ENCODE measurements at places on chromosomes 1 and 21.

GRCh38 chr1:41444246-41444645 is 40.2 kb downstream of the EDN2 start:
- no peak for DNase-seq

GRCh38 chr1:117925981-117926380 is 3.4 kb downstream of the GDAP2 start:
- DNase-seq, result no peak

- DNase-seq, result no peak
These were observed 21.6 kb upstream of the BCL10 start for GRCh38 chr1:85297855-85298629.

DNA sequence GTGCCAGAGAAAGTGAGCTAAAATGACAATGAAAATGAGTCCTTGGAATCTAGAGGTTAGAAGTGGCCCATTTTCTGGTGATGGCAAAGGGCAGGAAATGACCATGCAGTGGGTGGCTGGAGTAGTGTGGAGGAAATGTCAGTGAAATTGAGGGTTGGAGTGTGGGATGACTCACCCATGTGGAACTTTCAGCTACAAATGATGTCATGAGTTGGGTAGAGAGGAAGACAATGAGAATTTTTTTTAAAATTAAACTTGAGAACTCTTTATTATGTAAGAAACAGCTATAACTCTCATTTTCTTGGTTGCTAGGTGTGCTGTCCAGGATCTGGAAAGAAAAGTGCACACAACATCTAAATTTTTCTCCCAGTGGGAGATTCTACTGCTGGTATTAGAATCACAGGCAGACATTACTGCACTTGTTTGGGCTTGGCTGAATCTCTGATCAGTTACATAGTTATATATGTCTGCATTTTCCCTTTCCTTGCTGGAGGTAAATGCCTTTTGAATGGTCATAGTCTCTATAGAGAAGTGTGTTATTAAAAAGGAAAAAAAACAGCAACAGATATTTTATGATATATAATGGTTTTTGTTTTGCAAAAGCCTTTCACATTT is 56.8 kb upstream of the GNG12 start:
- no peak for DNase-seq

DNA sequence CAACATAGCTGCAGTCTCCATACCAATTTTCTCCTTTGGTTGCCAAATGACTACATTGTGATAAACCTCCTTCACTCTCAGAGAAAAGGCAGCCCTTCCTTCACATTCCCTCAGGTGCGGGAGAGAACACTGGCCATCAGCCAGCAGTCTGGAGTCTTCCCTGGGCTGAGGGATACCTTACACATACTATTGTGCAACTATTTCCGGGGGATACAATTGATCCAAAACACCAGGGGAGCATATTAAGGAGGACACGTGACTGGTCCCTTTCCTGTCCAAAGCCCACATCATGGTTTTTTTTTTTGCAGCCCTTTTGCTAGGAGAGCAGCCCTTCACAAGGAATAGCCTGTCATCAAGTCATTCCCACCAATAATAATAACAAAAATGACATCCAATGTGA is 172.1 kb upstream of the ZRANB2 start:
- no peak for DNase-seq

GRCh38 chr1:232009741-232010140 is 383.2 kb downstream of the DISC1 start:
- DNase-seq, result no peak

DNA sequence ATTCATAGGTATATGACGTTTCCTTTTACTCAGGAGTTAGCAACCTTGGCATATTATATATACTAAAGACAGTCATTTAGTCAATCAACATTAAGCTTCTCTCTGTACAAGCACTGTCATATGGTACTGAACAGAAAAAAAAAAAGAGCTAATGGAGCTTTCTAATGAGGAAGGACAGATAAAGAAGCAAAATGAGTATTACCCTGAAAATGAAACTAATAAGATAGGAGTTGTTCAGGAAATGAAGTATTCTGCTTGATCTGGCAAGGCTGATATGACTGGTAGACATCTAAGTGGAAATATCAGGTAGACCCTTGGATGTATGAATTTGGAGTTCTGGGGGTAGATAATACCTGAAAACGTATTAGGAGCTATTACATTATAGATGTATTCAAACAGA is 4.3 kb upstream of the IKBKE start:
- no peak for DNase-seq

Data from neural progenitor cell (in vitro differentiated cells).